Thoracic aorta (tissue), 2 donors: ENCODE measurements at places on chromosomes 7 and 10.

- no peak for DNase-seq
These were observed 398.1 kb upstream of the PRKCQ start for GRCh38 chr10:6978187-6978627.

- DNase-seq = no peak
These were observed 136.4 kb upstream of the AOAH start for GRCh38 chr7:36860681-36861080.

DNA sequence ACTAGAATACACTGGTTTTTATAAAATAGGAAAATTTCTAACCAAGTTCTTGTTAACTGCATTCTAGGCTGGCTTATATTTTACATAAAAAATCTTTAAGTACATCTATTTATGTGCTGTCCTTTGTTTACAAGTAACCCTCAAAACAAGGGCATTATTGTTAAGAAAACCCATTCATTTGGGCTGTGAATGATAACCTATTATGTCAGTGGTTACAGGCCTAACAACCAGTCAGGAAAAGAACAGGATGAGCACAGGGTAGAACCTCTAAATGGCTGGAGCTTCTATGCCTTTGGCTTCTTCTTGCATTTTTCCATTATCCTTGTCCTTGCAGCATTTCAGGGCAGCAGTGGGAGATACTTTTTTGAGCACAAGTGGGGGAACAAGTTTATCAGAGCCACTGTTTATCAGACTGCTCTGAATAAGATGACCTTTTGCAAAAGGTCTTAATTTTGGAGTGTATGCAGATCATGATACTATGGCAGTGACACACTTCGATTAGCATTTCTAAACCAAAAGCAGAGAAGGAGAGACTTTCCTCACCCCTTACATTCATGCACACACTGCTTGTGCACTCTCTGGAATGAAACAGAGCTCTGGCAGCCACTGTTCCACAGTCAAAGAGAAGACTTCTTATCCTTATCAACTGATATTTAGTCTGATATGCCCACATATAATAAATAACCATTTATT lies 10.9 kb downstream of the GPR37 start:
- DNase-seq = no peak

- DNase-seq = no peak
These were observed 35.2 kb upstream of the FZD1 start for GRCh38 chr7:91228927-91229558.

DNA sequence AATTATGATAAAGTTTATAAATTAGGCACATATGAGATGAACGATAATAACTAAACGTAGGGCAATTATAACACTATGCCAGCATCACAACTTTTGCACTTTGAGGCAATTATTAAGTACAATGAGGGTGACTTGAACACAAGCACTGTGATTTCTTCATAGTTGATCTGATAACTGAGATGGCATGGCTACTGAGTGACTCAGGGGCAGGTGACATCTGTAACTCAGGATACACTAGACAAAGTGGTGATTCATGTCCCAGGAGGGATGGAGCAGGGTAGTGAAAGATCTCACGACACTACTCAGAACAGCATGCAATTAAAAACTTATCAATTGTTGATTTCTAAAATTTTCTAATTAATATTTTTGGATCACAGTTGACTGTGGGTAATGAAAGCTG lies 98.3 kb upstream of the ARHGAP21 start:
- DNase-seq = no peak

- DNase-seq = no peak
These were observed 122.3 kb downstream of the SPDYE5 start for GRCh38 chr7:75614401-75614800.

GRCh38 chr7:130904031-130904757 lies 170.2 kb upstream of the KLF14 start:
- DNase-seq = no peak
